ENCODE measurements at places on chromosomes 13 and 19. TPM values are rescaled to one million over a fixed set of nuclear protein-coding genes. Genes with fewer than 3 reads are reported as not detected.

Gene LGALS13
- not detected for total RNA-seq

Gene IER2
- 173 TPM for total RNA-seq

Gene NPHS1
- not detected for total RNA-seq

Gene SMIM44
- not detected for total RNA-seq

DNA sequence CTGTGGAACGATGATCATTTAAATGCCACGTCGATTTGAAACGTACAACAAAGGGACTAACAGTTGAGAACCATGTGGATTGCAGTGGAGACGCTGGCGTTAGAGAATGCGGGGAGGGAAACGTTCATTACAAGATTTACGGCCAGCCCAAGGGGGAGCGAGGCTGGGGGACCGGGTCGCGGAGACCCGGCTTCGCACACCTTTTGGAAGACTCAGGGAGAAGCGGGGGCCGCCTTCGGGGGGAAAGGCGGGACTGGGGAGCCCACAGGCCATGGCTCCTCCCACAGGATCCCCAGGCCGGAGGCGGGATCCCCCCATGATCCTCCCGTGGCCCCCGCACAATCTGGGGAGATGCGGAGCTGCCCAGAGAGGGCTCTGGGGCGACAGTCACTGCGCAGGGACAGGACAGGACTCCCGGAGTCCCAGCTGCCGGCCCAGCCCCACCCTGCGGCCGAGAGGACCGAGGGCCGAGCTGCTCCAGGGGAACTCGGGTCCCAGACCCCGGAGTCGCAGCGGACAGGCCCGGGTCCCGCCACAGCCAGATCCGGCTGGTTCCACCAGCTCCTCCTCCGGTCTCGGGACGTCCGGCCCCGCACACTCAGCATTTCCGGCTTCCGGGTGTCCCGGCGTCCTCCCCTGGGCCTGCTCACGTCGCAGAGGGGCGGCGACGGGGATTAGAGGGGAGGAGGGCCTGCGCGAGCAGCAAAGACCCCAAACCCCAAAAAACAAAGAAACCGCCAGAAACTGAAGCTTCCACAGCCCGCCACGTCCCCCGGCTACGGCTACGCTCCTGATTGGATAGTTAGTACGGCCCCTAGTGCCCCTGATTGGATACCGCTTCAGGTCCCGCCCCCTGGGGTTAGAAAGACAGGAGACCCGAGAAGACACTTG, 21.1 kb upstream of the OR10H1 start:
- DNase-seq = peak; percentile 94
- H3K36me3 ChIP-seq = peaks cover 4% of the 10 kb centered on the region
- peaks cover 16% of the 10 kb centered on the region for H3K4me1 ChIP-seq
- H3K27ac ChIP-seq = peak overlapping the region; percentile 99

GRCh38 chr13:32852526-32852925, 163.7 kb upstream of the KL start:
- no peaks in the 10 kb centered on the region for H3K4me1 ChIP-seq
- H3K27me3 ChIP-seq = peaks cover 3% of the 10 kb centered on the region
- no peak for DNase-seq
- H3K36me3 ChIP-seq = no peaks in the 10 kb centered on the region

GRCh38 chr19:8370176-8371010, 6.4 kb downstream of the ANGPTL4 start:
- H3K27me3 ChIP-seq = peaks cover 19% of the 10 kb centered on the region
- DNase-seq = no peak
- H3K36me3 ChIP-seq = no peaks in the 10 kb centered on the region
- H3K27ac ChIP-seq = no peak overlapping the region
- H3K4me3 ChIP-seq = no peak overlapping the region

DNA sequence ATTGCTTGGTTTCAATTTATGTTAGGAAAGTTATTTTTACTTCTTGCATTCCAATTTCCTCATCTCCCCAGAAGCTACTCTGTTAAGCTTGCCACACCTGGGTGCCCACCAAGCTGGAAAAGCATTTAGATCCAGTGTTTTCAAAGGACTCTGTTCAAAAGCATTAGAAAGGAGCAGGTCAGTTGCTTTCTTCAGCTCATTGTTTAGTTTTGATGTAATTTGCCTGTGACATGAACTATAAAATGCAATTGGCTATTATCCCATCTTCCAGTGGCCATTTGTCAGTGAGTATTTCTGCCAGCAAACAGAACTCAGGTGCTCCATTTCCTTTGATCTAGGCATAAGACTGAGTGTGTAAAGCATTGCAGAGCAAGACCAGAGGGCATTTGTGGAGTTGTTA, 46.7 kb upstream of the RNF113B start:
- DNase-seq = no peak
- no peaks in the 10 kb centered on the region for H3K4me1 ChIP-seq
- no peaks in the 10 kb centered on the region for H3K36me3 ChIP-seq
- no peak overlapping the region for H3K4me3 ChIP-seq
- H3K27me3 ChIP-seq = no peaks in the 10 kb centered on the region

- H3K27ac ChIP-seq = no peak overlapping the region
- no peak for DNase-seq
- H3K36me3 ChIP-seq = peaks cover 4% of the 10 kb centered on the region
- H3K27me3 ChIP-seq = no peaks in the 10 kb centered on the region
- no peak overlapping the region for H3K4me3 ChIP-seq
Measured at GRCh38 chr19:31223740-31224534, 125.3 kb downstream of the TSHZ3 start.

- H3K27ac ChIP-seq = no peak overlapping the region
- H3K4me3 ChIP-seq = no peak overlapping the region
- no peaks in the 10 kb centered on the region for H3K4me1 ChIP-seq
Measured at GRCh38 chr19:27774337-27774736, 1438.6 kb downstream of the UQCRFS1 start.

- no peaks in the 10 kb centered on the region for H3K36me3 ChIP-seq
- H3K27me3 ChIP-seq = no peaks in the 10 kb centered on the region
- H3K27ac ChIP-seq = peak overlapping the region; percentile 65
- no peak for DNase-seq
- H3K4me1 ChIP-seq = peaks cover 31% of the 10 kb centered on the region
Measured at GRCh38 chr19:13190781-13191540, 40.8 kb downstream of the IER2 start.

GRCh38 chr19:19345232-19345631, 24.6 kb downstream of the MAU2 start:
- no peak overlapping the region for H3K27ac ChIP-seq
- no peaks in the 10 kb centered on the region for H3K4me1 ChIP-seq
- H3K4me3 ChIP-seq = no peak overlapping the region
- no peaks in the 10 kb centered on the region for H3K27me3 ChIP-seq
- peaks cover 24% of the 10 kb centered on the region for H3K36me3 ChIP-seq
- DNase-seq = no peak

- no peak overlapping the region for H3K27ac ChIP-seq
- no peaks in the 10 kb centered on the region for H3K4me1 ChIP-seq
- H3K27me3 ChIP-seq = no peaks in the 10 kb centered on the region
- DNase-seq = no peak
- H3K36me3 ChIP-seq = no peaks in the 10 kb centered on the region
- no peak overlapping the region for H3K4me3 ChIP-seq
Measured at GRCh38 chr13:55345224-55345623, 1795.5 kb upstream of the PRR20A start.

- no peak overlapping the region for H3K4me3 ChIP-seq
- H3K27me3 ChIP-seq = no peaks in the 10 kb centered on the region
- H3K4me1 ChIP-seq = no peaks in the 10 kb centered on the region
- H3K27ac ChIP-seq = no peak overlapping the region
- H3K36me3 ChIP-seq = no peaks in the 10 kb centered on the region
- DNase-seq = no peak
Measured at GRCh38 chr13:89726690-89727435, 1620.6 kb upstream of the MIR17HG start.

GRCh38 chr13:114142640-114143490, 10.4 kb upstream of the RASA3 start:
- peaks cover 2% of the 10 kb centered on the region for H3K36me3 ChIP-seq
- H3K4me3 ChIP-seq = no peak overlapping the region
- peak; percentile 84 for DNase-seq
- peaks cover 29% of the 10 kb centered on the region for H3K4me1 ChIP-seq
- H3K27ac ChIP-seq = no peak overlapping the region

DNA sequence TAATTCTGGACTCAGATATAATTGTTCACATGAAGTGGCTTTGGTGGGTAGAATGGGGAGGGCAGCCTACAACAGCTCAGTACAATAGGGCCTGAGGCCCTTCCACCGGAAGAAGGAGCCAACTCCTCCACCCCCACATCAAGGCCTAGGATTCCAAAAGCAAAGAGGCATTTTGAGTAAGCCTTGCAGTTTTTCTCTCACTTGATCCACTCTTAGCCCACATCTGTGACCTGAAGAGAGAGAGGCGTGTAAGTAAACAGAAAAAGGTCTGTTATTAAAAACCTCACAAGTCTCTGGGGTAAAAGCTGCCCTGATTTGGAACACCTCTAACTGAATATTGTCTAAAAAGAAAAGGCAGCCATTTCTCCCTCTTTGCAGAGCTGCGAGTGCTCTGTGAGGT, 214.1 kb upstream of the KL start:
- peaks cover 2% of the 10 kb centered on the region for H3K36me3 ChIP-seq
- H3K27me3 ChIP-seq = peaks cover 1% of the 10 kb centered on the region
- H3K4me3 ChIP-seq = no peak overlapping the region

DNA sequence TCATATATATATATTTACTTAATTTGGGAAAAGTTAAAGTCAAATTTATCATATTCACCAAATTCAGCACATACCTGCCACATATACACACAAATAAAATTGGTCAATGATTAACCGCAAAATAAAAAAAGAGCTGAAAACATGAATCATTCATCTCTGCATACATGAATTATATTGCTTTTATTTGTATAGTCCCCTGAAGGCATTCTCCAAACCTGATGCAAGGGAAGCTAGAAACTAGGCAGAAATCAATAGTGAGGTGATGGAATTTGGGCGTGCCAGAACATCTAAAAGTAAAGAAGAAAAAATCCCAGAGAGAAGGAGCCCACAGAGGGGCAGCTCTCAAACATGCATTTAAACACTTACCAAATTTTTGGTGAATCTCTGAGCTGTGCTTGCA, 60.1 kb downstream of the UFM1 start:
- H3K4me1 ChIP-seq = no peaks in the 10 kb centered on the region
- no peak overlapping the region for H3K27ac ChIP-seq
- H3K4me3 ChIP-seq = no peak overlapping the region

DNA sequence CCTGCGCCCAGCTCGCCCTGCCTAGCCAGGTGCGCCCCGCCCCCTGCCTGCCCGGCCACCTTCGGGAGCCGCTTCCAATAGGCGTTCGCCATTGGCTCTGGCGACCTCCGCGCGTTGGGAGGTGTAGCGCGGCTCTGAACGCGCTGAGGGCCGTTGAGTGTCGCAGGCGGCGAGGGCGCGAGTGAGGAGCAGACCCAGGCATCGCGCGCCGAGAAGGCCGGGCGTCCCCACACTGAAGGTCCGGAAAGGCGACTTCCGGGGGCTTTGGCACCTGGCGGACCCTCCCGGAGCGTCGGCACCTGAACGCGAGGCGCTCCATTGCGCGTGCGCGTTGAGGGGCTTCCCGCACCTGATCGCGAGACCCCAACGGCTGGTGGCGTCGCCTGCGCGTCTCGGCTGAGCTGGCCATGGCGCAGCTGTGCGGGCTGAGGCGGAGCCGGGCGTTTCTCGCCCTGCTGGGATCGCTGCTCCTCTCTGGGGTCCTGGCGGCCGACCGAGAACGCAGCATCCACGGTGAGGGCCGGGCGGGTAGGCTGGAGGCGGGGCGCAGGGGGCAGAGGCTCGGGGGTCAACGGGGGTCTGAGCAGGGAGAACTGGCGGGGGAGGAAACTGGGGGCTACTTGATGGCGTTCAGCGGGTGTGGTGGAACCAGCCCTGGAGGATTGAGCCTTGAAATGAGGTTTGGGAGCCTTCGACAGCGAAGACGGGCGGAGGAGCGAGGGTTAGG, at the start of gene SPINT2:
SPINT2 (plus strand) TSS at position 88 of the 727 bp plus-strand sequence; CDS start at position 408, 320 bp downstream.
- DNase-seq = no peak
- H3K27me3 ChIP-seq = no peaks in the 10 kb centered on the region
- H3K36me3 ChIP-seq = no peaks in the 10 kb centered on the region
- peak within 1 kb of the TSS; percentile 94 for H3K4me3 ChIP-seq
- peak within 1 kb of the TSS; percentile 98 for H3K27ac ChIP-seq

GRCh38 chr13:106919133-106919532, 351.2 kb upstream of the ARGLU1 start:
- peaks cover 21% of the 10 kb centered on the region for H3K27me3 ChIP-seq
- H3K4me3 ChIP-seq = no peak overlapping the region
- no peak for DNase-seq

GRCh38 chr19:924553-925086, 1.2 kb upstream of the ARID3A start:
- H3K27ac ChIP-seq = peak overlapping the region; percentile 74
- H3K36me3 ChIP-seq = no peaks in the 10 kb centered on the region
- no peak for DNase-seq
- peak overlapping the region; percentile 81 for H3K4me3 ChIP-seq
- peaks cover 16% of the 10 kb centered on the region for H3K4me1 ChIP-seq
- no peaks in the 10 kb centered on the region for H3K27me3 ChIP-seq

DNA sequence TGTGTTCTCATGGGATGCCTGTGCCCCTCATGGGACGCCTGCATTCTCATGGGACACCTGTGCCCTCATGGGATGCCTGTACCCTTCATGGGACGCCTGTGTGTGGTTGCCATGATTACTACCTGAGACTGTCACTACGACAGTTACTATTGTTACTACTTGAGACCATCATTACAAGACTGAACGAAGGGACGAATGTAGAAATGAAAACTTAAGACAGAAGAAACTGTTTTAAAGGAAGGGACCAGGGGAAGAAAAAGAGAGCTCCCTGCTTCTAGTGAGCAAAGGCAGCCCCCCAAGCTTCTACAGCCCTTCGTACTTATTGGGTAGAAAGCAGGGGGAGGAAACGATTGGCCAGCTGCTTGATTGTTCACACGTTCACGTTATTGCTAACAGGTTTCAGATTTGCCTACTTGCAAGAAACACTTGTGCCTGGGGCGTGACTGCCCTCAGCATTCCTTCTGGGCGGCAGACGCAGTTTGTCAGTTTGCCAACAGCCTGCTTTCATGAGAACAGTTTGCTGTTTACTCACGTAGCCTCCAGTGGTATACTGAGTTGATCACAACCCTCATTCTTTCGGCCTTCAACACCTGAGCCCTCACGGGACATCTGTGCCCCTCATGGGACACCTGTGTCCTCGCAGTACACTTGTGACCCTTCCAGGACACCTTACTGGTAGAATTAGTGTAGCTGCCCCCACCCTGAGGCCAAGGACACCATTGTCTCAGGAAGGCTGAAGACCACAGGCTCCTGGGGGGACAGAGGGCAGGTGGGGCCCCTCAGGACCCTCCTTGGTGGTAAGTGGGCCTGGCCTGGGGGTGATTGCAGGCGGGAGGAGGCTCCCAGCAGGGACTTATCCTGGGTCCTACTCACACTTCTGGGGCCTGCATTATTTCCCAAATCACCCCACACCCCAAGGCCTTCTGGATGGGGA, 2.5 kb upstream of the S1PR4 start:
- peak overlapping the region; percentile 87 for H3K4me3 ChIP-seq
- peaks cover 2% of the 10 kb centered on the region for H3K27me3 ChIP-seq
- H3K36me3 ChIP-seq = peaks cover 26% of the 10 kb centered on the region
- H3K27ac ChIP-seq = peak overlapping the region; percentile 90
